ENCODE measurements at places on chromosomes 12 and 14.

- peak; percentile 36 for DNase-seq
Measured at GRCh38 chr14:86915406-86915805, 1077.6 kb downstream of the GALC start.

DNA sequence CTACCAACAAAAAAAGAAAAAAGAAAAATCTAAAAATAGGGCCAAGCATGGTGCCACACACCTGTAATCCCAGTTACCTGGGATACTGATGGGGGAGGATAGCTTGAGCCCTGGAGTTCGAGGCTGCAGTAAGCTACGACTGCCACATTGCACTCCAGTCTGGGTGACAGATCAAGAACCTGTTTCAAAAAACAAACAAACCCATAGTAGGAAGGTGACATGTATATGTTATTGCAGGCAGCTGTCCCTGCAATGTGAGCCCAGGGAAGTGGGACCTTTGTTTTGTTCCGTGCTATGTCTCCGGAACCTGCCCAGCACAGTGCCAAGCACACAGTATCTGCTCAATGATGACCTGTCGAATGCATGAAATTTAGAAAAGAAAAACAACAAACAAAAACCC, 37.2 kb upstream of the YY1 start:
- no peak for DNase-seq

- peak; percentile 71 for DNase-seq
Measured at GRCh38 chr12:53220694-53221202, 11.3 kb downstream of the RARG start.

DNA sequence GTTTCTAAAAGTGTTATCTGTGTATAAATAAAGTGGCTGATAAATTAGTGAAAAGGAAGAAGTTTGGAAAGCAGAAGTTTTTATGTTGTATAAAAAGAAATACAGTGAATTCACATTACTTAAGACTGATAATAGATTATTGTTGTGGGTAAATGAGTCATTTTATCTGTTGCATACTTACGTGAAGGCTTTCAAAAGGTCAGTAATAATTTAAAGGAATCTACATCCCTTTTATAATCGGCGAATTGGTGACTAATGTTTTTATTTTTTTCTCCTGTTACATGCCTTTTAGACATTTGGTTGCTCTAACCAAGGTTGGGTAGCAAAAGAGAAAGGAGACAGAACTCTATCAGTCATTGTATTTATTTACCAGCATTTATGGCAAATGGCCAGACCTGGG, 155.9 kb downstream of the SLC41A2 start:
- DNase-seq, result no peak

GRCh38 chr12:85814071-85814470, 22.1 kb downstream of the RASSF9 start:
- DNase-seq, result no peak
